ENCODE measurements at places on chromosomes 3 and 15. TPM values are rescaled to one million over a fixed set of nuclear protein-coding genes. Genes with fewer than 3 reads are reported as not detected.
A peak's percentile ranks its signal among the peaks of the same experiment; 100 is the strongest.

MB21D2 gene
- polyA plus RNA-seq = 3.9 TPM

GRCh38 chr3:16547561-16548357 is 34.3 kb upstream of the RFTN1 start:
- DNase-seq = no peak
- no peak overlapping the region for H3K27ac ChIP-seq
- no peaks in the 10 kb centered on the region for H3K4me1 ChIP-seq
- no peak overlapping the region for H3K4me3 ChIP-seq
- H3K36me3 ChIP-seq = no peaks in the 10 kb centered on the region

ARGFX gene
- polyA plus RNA-seq = not detected

CPNE9 gene
- not detected for polyA plus RNA-seq

GRCh38 chr3:156847752-156848448 is 21.7 kb downstream of the LEKR1 start:
- DNase-seq = no peak
- no peak overlapping the region for H3K4me3 ChIP-seq
- no peaks in the 10 kb centered on the region for H3K27me3 ChIP-seq
- H3K4me1 ChIP-seq = no peaks in the 10 kb centered on the region

DNA sequence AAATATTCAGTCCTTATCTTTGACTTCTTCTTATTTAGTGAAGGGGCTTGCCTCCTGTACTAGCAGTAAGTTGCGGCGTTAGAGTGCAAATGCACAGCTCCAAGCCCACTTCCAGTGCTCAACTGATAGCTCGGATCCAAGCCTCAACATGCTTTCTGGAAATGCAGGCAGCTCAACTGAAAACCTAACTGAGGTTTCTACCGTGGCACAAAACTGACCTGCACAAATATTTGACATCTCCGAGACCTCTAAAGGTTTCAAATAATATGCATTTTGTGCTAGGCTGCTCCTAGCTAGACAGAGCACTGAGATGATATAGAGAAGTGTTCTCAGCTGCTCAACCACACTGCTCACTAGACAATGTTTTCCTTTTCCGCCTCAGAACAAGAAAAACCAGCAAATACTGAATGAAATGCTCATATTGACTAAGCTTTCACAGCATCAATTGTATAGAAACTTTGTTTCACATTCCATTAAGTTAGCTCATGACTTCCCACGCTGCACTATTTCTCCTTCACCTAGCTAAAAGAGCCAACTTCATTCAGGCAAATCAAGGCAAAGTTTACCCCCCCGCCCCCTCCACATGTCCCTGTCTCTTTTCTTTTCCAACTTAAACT is 822 bp downstream of the ZNF385D start:
- H3K36me3 ChIP-seq = no peaks in the 10 kb centered on the region
- H3K27me3 ChIP-seq = no peaks in the 10 kb centered on the region
- no peaks in the 10 kb centered on the region for H3K4me1 ChIP-seq
- H3K4me3 ChIP-seq = no peak overlapping the region

ERICH6 gene
- polyA plus RNA-seq = 0.17 TPM

NEO1 gene
- polyA plus RNA-seq = 0.68 TPM

CHRFAM7A gene
- polyA plus RNA-seq = 0.31 TPM

DNA sequence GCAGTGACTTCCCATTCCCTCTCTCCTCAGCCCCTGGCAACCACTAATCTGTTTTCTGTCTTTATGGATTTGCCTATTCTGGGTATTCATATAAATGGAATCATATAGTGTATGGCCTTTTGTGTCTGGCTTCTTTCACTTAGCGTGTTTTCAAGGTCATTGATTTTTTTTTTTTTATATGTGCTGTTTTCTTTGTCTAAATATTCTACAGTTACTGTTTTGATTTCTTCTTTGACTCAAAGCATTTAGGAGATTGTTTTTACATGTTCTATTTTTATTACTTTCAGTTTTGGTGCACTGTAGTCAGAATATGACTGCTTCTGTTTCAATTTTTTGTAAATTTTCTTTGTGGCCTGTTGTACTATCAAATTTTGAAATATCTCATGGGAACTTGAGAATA is 71.9 kb upstream of the RNU6-1 start:
- peaks cover 4% of the 10 kb centered on the region for H3K27me3 ChIP-seq
- H3K4me3 ChIP-seq = no peak overlapping the region
- no peak overlapping the region for H3K27ac ChIP-seq
- no peaks in the 10 kb centered on the region for H3K36me3 ChIP-seq
- DNase-seq = no peak

TMEM158 gene
- polyA plus RNA-seq = not detected

DNA sequence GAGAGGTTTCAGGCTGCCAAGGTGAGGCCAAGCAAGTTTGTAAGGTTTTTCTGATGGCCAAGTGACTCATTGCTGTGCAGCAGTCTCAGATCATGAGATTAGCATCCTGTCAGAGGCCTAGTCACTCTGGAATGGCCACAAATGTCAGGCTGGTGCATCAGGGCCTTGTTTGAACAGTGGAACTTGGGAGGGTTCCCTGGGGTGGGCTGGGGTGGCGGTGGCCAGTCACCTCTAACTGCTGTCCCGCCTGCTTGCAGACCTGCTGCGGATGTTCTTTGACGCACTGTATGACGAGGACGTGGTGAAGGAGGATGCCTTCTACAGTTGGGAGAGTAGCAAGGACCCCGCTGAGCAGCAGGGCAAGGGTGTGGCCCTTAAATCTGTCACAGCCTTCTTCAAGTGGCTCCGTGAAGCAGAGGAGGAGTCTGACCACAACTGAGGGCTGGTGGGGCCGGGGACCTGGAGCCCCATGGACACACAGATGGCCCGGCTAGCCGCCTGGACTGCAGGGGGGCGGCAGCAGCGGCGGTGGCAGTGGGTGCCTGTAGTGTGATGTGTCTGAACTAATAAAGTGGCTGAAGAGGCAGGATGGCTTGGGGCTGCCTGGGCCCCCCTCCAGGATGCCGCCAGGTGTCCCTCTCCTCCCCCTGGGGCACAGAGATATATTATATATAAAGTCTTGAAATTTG is 2.8 kb upstream of the FAM131A start:
- peak overlapping the region; percentile 94 for H3K27ac ChIP-seq
- no peak overlapping the region for H3K4me3 ChIP-seq
- H3K27me3 ChIP-seq = no peaks in the 10 kb centered on the region
- DNase-seq = peak; percentile 33

ECE2 gene
- not detected for polyA plus RNA-seq

- no peaks in the 10 kb centered on the region for H3K4me1 ChIP-seq
- H3K4me3 ChIP-seq = no peak overlapping the region
- DNase-seq = no peak
Measured at GRCh38 chr3:121482660-121483059, 63.1 kb downstream of the POLQ start.

DNA sequence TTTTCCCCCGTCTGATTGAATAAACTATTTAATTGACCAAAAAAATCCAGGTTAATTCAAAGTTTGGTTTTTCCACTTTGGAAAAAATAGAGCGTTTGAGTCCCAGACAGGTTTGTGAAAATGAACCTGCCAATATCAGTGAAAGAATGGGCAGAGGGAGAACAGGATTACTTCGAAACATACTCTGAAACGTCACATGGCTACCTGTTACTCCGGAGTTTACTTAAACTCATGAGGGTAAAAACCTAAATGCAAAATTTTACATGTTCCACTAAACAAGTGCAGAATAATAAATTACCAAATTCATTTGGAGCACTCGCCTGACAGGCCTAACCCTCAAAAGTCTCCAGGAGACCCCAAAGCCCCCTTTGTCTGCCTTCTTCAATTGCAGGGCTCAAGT is 419.9 kb downstream of the MECOM start:
- H3K4me1 ChIP-seq = no peaks in the 10 kb centered on the region
- H3K27me3 ChIP-seq = no peaks in the 10 kb centered on the region
- no peak overlapping the region for H3K4me3 ChIP-seq
- H3K27ac ChIP-seq = no peak overlapping the region
- no peaks in the 10 kb centered on the region for H3K36me3 ChIP-seq
- DNase-seq = no peak

Data from CD4-positive, CD25-positive, alpha-beta regulatory T cell (primary cell).